ENCODE measurements at places on chromosomes 16 and 17.

DNA sequence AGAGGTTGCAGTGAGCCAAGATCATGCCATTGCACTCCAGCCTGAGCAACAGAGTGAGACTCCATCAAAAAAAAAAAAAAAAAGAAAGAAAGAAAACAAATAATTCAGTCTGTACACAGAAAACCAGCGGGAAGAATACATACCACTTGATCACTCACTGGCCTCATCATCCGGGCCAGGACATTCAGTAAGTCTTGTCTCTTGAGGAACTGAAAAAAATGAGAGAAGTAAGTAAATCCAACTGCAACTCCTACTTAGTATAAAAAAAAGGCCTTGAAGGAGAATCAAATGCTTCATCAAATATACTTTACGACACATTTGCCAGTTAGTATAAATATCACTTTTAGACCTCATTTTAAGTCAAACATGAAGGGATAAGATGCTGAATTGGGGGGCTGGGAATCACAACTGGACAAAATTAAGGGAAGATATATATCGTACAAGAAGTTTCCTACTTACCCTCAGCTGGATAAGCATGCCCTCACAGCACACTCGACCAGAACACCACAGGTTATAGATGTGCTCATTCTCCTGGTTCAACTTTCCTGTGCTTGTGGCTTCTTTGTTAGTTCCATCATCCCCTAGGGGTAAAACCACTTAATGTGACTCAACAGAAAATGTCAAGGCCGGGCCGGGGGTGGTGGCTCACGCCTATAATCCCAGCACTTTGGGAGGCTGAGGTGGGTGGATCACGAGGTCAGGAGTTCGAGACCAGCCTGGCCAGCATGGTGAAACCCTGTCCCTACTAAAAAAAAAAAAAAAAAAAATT, 12.4 kb downstream of the CCDC47 start:
- peaks cover 4% of the 10 kb centered on the region for H3K4me1 ChIP-seq
- no peak overlapping the region for H3K27ac ChIP-seq
- DNase-seq = no peak
- H3K27me3 ChIP-seq = no peaks in the 10 kb centered on the region

- H3K4me1 ChIP-seq = peaks cover 13% of the 10 kb centered on the region
- peak; percentile 11 for DNase-seq
Measured at GRCh38 chr16:61890386-61890785, 145.9 kb downstream of the CDH8 start.

GRCh38 chr17:60579090-60579489, 20.9 kb upstream of the PPM1D start:
- no peaks in the 10 kb centered on the region for H3K36me3 ChIP-seq
- H3K4me1 ChIP-seq = peaks cover 6% of the 10 kb centered on the region
- H3K4me3 ChIP-seq = no peak overlapping the region
- DNase-seq = no peak
- no peaks in the 10 kb centered on the region for H3K27me3 ChIP-seq

DNA sequence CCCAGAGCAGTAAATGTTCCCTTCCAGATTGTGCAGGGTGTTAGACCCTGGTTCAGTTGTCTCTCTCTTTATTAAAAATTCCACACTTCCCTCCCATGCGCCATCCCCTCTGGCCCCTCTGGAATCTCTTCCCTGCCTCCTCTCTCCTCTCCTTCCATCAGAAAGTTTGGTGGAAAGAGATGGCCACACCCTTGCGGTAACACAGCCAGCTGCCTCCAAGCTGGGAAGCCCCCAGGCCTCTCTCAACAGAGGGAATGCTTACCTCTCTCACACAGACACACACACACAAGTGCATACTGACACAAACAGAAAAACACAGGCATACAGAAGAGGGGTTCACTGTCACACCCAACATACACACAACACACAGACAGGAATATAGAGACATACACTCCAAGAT, 220.5 kb downstream of the C16orf78 start:
- no peak overlapping the region for H3K4me3 ChIP-seq
- H3K27ac ChIP-seq = no peak overlapping the region
- no peaks in the 10 kb centered on the region for H3K36me3 ChIP-seq
- H3K4me1 ChIP-seq = no peaks in the 10 kb centered on the region
- DNase-seq = no peak
- H3K27me3 ChIP-seq = peaks cover 84% of the 10 kb centered on the region

- no peak overlapping the region for H3K27ac ChIP-seq
- no peak for DNase-seq
- H3K4me3 ChIP-seq = no peak overlapping the region
- H3K27me3 ChIP-seq = peaks cover 89% of the 10 kb centered on the region
Measured at GRCh38 chr17:77909236-77909635, 49.3 kb upstream of the TNRC6C start.

Measured in MCF 10A (cell line).